ENCODE measurements at places on chromosomes 6 and 20.

DNA sequence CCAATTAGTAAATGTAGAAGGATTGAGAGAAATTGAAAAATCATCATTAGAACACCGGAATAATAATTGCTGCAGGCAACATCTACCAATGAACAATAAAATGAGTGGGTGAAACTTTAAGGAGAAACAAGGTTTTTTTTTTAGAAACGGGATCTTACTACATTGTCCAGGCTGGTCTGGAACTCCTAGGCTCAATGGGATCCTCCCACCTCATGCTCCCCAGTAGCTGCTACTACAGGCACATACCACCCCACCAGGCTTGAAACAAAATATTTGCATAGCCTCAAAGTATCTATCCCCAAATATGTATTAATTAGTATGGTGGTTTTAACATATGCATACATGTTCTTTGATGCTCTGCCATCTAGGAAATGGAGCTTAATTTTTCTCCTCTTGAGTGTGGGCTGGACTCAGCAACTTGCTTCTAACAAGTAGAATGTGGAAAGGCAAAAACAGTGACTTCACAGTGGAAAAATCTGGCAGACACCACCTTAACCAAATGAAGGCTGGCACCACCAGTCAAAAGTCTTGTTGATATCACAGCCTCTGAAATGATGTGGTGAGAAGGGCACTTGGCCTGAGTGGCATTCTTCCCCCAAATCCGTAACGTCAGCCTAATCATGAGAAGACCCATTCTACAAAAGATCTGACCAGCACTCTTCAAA is 12.1 kb downstream of the NRSN2 start:
- DNase-seq: no peak

DNA sequence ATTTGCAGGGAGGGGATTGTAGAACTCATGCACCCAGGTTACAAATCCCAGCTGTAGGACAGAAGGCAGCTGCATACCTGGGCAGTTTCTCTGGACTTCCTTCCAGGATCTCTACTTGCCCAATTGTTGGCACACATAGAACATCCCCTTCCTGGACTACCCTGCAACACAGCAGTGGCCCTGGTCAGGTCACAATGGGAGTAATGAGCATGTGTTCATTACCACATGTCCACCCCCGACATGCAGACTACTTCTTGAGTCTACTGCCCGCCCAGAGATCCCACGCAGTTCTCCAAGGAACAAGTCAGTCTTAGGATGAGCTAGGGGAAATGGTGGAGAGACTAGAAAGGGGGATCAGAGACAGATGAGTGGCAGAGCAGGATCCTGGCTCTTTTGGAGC is 5.1 kb downstream of the PEX6 start:
- no peak for DNase-seq

- DNase-seq: no peak
Measured at GRCh38 chr6:6620766-6621425, 32.4 kb downstream of the LY86 start.

GRCh38 chr20:23684261-23684660 is 4.6 kb downstream of the CST4 start:
- DNase-seq: no peak

DNA sequence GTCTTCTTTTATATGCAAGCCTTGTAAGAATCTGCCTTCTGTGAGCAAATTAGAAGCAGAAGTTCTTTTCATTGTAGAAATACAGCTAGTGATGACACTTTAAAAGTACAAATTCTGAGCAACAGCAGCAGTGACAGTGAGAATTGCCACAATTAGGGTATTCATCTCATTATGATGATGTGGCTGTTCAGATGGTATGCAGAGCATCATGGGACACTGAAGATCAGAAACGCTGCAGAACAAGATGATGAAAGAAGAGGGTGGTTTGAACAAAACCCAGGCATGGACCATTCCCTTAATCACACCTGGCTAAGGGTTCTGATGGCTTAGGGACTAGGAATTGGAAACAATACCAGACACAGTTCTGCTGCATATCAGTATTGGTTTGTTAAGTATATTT is 312.7 kb upstream of the TBX18 start:
- DNase-seq: no peak
